ENCODE measurements at places on chromosomes 6 and 20.

DNA sequence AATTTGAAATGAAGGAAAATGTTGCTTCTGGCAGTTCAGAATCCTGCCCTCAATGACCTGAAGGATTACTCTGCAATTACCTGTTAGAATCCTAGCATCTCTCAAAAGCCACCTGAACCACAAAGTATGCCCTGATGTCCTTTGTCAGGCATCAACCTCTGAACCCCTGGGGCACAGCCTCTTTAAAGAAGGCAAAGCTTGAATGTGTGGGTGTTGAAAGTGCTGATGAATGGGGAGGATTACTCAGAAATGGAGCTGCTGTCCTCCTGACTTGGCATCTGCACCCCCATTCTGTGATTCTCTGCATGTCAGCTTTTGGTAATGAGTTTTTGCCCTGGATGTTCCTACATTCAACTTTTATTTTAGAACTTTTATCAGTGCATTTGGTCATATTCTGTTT is 179.2 kb downstream of the PKHD1 start:
- DNase-seq: no peak

- no peak for DNase-seq
Observed at GRCh38 chr6:29994826-29995225, 52.5 kb downstream of the HLA-A start.

DNA sequence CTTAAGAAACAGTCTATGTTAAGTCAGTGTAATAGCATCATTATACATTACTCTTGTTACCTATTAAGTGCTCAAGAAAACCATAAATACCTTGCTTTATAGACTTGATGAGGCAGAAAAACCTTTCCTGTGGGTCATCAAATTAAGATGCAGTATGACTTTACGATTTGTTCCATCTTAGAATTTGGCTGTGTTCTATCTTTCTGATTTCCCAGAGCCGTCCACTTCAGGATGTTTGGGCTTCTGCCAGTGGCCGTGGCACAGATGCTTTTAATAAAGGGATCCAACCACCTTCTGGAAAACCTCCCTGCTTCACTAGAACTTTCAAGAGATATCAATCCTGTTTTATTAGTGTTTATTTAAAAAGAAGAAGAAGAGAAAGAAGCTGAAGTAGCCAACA is 71.2 kb downstream of the PDE7B start:
- DNase-seq: no peak

- DNase-seq: no peak
Observed at GRCh38 chr6:135811644-135812526, 39.6 kb upstream of the PDE7B start.

DNA sequence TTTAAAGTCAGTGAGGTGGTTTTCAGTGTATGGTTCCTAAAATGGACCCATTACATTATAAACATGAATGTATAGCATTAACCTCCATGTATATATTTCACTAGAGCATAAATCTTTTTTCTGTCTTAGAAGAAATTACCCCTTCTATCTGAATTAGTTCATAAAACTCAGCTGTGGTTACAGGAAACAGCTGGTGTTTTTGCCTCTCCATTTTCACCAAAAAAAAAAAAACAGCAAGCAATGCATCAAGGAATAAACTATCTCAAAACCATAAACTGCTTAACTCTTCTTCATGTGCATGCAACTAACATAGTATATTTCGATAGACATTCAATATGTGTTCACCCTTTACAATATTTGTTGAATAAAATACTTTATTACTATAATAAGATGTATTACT is 40.2 kb downstream of the MOXD1 start:
- no peak for DNase-seq

- DNase-seq: no peak
Observed at GRCh38 chr6:14254505-14254904, 136.9 kb downstream of the CD83 start.

DNA sequence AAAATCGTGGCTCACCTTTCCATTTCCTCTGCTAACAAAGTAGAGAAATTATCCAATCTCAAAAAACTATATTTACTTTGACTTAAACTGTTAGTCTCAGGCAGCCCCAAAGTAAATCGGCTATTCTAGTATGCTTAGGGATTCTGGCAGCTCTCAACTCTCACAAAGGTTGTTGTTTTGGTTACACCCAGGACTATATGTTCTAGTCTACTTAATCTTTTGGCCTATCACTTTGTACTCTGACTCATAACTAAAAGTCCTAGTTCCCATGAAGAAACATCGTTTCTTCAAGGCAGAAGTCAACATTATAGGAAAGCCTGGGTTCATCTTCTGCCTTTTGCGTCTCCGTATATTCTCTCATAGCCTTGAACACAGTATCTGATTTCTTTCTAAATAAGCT is 42.3 kb downstream of the MYLK4 start:
- no peak for DNase-seq

DNA sequence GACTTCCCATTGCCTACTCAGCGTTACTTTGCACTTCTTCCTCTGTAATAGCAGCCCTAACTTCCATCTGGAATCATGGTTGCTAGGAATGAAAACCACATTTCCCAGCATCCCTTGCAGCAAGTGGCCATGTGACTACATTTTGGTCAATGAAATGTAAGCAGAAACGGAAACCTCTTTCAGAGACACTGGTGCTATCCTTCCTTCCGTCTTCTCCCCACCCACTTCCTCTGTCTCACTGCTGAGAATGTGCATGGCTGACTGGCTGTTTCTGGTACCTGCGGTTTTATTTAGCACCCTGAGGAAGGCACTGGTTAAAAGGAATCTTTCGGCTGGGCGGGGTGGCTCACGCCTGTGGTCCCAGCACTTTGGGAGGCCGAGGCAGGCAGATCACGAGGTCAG is 107.4 kb downstream of the SCML4 start:
- peak; percentile 51 for DNase-seq

DNA sequence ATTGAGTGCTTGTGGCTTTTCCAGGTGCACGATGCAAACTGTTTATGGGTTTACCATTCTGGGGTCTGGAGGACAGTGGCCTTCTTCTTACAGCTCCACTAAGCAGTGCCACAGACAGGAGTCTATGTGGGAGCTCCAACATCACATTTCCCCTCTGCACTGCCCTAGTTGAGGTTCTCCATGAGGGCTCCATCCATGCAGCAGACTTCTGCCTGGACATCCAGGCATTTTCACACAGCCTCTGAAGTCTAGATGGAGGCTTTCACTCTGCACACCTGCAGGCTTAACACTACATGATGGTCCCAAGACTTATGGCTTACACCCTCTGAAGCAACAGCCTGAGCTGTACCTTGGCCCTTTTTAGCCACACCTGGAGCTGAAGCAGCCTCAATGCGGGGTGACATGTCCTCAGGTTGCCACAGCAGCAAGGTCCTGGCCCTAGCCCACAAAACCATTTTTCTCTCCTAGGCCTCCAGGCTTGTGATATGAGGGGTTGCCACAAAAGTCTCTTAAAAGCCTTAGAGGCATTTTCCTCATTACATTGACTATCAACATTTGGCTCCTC is 552.2 kb downstream of the TFAP2A start:
- no peak for DNase-seq

GRCh38 chr20:37876863-37877262 is 26.1 kb upstream of the VSTM2L start:
- no peak for DNase-seq

DNA sequence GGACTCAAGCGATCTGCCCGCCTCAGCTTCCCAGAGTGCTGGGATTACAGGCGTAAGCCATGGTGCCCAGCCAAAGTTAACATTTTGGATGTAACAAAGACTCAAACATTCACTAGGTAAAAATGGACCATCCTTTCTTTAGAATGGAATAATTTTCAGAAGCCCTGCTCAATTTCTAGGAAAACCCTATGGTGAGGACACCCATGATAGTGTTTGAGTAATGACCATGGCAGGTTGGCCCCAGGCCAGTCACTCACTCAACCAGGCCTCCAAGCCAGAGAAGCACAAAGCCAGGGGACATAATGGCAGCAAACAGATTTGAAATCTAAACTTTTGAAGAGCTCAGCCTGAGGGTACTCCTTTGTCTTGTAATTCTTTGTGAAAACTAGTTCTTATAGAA is 59.9 kb upstream of the GPR6 start:
- DNase-seq: no peak

DNA sequence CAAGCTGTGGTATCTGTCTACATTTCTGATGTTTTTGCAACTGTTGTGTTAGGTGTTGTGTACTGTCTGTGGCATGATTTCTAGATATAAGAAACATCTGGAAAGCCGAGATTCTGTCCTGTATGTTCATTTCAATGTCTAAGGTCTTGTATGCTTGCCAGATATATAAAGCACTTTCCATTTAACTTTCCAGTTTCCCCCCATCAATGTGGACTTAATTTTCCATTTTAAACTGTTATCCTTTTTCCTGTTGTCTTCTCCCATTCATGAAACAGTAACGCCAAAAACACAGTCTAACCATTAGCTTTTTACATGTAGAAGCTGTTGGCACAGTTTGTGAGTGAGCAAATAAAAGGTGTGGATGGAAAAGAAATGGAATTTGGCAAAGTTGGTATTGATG is 181.6 kb downstream of the FARS2 start:
- DNase-seq: no peak

GRCh38 chr6:144624246-144624645 is 339.1 kb downstream of the UTRN start:
- DNase-seq: no peak

DNA sequence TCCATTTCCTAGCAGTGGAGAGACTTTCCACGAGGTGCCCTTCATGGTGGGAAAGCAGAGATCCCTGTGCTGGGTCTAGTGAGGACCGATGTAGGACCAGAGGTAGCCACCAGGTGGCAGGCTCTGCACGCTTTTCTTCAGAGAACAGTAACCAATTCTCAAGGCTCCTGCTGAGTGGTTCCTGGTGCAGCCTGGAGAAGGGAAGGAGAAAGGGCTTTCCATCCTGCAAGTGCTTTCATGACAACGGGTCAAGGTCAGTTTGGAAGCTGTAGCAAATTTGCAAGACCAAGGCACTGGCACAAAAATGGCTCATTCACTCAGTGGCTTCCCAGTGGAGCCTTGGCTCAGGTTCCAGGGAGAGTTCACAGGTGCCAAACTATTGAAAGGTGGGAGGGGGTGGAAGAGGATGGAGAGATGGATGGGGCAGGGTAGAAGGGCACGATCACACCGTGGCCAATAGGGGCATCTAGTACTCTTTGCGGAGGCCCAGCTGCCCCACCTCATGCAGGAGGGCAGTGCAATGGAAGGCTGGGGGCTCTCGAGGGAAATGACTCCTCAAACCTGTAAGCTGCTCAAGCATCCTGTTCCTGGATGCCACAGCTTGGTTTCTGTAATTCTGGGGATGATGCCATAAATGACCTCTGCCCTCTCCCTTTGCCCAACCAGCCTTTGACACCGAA is 25.5 kb upstream of the KCNK16 start:
- DNase-seq: peak; percentile 19

DNA sequence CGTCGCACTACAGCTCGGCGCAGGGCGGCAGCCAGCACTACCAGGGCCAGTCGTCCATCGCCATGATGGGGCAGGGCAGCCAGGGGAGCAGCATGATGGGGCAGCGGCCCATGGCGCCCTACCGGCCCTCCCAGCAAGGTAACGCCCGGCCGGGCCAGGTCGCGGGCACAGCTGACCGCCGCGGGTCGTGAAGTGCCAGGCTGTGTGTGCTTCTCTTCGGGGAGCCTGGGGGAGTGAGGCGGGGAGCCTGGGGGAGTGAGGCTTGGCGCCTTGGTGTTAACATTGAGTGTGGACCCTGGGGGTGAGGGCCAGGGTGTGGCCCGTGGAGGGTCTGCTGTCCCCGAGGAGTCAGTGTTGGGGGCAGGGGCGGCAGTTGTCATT is 19.4 kb upstream of the MTG2 start:
- no peak for DNase-seq

GRCh38 chr20:36861875-36862801 is 13.8 kb upstream of the TLDC2 start:
- DNase-seq: no peak

DNA sequence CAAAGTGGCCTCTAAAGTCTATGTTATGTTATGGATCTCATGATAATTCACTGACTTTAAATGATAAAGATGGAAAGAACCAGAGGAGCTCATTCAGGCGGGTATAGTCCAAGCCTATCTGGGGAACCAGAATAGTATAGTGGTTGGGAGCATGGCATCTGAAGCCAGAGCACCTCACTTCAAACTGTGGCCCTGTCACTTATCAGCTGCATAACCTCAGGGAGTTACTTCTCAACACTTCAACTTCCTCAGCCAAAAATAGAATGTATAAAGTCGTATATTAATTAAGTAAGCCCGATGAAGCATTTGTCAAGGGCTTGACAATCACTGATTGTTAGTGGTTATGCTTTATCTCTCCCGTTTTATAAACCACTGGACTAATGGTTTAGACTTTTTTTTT is 112.7 kb downstream of the RTN4IP1 start:
- no peak for DNase-seq

DNA sequence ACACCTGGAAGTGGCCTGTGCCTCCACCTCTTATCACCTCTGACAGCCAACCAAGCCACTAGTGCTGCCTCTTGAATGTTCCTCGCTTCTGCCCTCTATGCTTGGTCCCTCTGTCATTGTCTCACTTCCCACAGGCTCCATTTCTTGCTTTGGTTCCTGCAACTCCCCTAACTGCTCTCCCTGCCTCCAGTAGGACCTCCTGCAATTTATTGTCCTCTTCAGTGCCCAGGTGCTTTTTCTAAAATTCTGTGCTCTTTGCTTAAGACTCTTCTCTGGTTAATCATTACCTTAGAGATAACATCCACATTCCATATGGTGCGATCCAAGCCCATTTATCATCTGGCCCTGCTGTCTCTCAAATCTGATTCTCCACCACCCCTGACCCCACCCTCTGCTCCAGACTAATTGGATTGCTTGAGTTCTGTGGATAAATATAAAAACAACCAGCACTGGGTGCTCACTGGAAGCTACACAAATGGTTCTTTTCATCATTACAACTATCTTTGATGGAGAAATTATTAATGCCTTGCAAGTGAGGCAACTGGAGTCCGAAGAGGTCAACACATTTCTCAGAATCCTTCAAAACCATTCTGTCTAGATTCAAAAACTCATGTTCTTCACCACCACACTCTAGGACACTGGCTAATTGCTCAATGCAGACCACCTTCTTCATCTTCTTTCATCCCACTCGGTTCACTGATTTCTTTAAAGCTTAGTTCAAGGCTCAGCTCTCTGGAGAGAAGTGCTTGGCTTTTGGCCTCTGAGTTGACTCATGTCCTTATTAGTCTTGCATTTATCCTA is 47.2 kb downstream of the FOXA2 start:
- no peak for DNase-seq

GRCh38 chr6:28940294-28940857 is 16.6 kb upstream of the TRIM27 start:
- DNase-seq: no peak

DNA sequence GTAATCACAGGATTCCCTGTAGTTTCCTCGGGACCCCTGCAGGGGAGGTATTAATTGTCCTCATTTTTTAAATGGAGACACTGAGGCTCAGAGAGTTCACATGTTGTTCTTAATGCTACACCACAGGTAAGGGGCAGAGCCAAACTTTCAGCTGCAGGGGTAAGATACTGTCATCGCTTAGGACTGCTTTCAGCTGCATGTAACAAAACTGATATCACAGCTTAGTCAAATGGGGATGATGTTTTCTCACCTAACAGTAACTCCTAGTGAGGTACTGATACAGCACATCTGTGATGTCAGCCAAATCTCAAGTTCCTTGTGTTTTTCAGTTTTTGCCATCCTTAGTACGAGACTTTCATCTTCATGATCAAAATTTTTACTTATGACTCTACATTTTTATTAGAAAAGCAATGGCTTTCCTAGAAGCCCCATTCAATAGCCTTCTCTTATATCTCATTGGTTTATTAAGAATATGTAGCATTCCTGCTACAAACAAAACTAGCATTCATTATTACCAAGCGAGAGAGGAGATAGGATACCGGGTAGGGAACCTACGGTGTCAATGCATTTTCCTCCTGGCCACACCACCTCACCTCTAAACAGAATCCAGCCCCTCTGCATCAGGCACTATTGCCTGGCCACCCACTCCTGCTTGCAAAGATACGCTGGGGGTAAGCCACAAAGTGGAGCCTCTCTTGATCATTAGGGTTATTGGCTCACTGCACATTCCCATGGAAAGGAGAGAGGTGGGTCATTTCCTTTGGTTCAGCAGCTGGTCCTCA is 557.5 kb downstream of the CD83 start:
- DNase-seq: no peak

Measured in stimulated activated CD8-positive, alpha-beta memory T cell treated with anti-CD3 and anti-CD28 coated beads, Interleukin-4, amount 100 ng/mL, for 1 hour (primary cell).